ENCODE measurements at places on chromosomes 4 and X.
A peak's percentile ranks its signal among the peaks of the same experiment; 100 is the strongest.

DNA sequence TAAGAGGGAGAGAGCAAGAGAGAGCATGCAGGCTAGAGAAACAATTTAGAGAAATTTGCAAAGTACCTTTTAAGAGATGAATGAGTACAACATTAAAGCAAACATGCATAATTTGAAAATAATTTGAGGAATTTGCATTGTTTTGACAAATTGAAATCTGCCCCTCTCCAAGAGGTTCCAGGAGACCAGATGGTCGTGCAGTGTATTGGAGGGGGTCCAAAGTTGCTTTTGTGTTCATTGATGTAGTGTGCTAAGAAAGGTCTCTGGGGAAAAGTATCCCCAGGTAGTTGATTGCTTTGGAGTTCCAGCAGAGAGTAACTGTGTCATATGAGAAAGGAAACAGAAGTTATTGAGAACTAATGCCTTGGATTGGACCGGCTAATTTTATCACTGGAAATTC lies 635.0 kb upstream of the TENM3 start:
- DNase-seq = no peak

- no peak for DNase-seq
These were observed 291.0 kb upstream of the HAND2 start for GRCh38 chr4:173821036-173821435.

GRCh38 chr4:30443289-30443688 lies 276.9 kb upstream of the PCDH7 start:
- DNase-seq = no peak

- DNase-seq = no peak
These were observed 14.2 kb upstream of the ADD1 start for GRCh38 chr4:2829321-2829932.

DNA sequence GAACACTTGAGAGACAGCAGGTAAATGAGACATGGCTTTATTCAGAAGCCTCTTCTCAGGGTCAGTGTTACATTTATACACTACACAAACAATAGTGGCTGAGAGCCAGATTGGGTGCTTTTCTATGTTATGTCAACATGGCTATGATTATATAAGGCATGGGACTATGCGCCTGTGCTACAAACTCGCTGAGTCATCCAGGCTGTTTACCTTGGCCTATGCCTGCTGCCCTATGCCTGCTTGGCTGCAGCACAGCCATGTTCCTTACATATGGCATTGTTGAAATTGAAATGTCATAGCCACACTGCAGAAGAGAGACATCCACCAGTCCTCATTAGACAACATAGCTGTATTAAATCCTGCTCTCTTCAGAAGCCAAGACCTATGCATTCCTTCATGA lies 236.3 kb upstream of the NWD2 start:
- DNase-seq = no peak

DNA sequence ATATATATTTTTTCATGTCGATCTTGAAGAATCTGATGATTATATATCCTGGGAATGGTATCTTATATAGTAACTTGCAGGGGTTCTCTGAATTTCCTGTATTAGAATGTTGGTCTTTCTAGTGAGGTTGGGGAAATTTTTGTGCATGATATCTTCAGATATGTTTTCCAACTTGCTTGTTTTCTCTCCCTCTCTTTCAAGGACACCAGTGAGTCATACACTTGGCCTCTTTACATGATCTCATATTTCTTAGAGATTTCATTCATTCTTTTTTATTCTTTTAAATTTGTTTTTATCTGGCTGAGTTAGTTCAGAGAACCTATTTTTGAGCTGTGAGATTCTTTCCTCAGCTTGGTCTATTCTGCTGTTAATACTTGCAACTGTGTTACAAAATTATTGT lies 27.2 kb upstream of the C4orf17 start:
- DNase-seq = no peak

- DNase-seq = peak; percentile 54
These were observed 6.5 kb downstream of the SASH3 start for GRCh38 chrX:129786210-129786651.

DNA sequence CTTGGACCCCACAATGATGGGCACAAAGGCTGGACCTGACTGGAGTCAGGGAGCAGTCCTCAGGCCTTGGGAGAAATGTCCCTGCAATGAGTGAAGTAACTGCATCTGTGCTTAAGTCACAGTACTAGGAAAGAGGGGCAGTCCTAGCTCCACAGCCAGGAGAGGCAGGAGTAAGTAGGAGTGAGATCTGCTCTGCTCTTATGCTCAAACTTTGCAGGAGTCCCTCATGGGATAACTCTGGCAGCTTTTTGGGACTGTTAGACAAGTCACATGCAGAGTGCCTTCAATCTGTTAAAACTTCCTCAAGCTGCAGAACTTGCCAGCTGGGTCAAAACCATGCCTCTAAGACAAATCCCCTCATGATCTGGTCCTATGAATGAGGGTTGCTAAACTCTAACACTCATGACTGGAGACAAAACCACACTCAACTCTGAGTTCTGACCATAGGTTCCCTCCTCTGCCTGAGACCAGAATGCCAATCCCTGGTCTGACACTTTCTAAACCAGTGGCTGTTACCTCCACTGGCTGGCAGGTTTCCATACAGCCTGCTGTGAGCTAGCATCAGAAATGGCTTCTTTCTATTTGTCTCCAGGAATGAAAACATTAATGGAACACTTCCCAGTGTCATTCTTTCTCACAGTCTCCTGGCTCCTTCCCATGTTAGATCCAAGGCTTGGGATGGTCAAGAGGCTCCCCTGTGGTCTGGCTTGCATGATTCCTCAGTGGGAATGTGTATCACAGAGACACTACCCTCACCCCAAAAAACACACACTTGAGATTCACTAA lies 819.3 kb downstream of the PCDH7 start:
- no peak for DNase-seq

DNA sequence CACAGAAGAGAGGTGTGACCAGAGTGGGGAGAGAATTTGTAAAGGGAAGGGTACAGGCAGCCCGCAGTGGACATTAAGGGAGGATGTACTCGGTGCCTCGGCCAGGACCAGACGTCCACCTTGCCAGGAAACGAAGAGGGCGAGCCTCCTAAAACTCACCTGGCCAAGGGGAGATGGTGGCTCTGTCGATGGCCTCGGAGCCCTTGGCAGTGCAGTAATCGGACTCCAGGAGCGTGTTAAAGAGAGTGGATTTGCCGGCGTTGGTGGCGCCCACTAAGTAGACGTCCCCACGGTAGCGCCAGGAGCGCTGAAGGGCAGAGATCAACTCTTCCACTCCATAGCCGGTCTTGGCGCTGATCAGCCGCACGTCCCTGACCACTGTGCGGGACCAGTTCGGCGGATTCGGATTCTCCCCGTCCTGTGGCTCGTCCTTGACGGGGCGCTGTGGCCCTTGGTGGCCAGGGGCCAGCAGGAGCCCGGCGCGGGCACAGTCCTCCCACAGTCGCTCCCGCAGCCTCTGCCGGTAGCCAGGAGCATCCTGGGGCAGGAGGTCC lies 1.0 kb downstream of the NOA1 start:
- no peak for DNase-seq

- DNase-seq = no peak
These were observed 85.5 kb downstream of the NFKB1 start for GRCh38 chr4:102586644-102587021.

GRCh38 chr4:94711635-94712034 lies 46.1 kb upstream of the BMPR1B start:
- no peak for DNase-seq

GRCh38 chr4:187393531-187394344 lies 601.8 kb upstream of the ZFP42 start:
- DNase-seq = no peak

DNA sequence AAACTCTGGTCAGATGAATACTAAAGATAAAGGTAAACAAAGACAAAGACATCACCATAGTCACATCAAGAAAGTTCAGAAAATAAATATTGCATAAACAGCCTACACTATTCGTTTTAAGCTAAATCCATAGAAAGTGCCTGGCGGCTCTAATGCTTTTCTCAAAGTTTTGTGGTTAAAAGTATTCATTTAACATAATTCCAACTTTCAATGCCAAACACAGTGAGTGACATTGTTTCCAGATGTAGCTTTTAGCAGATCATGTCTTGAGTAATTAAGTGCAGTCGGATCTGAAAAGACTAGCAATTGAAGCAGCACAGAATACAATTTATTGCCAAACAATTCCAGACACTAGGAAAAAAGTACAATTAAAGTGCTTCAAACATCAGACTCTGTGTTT lies 287.1 kb upstream of the ADGRL3 start:
- DNase-seq = no peak

- no peak for DNase-seq
These were observed 222.1 kb upstream of the GALNT7 start for GRCh38 chr4:172946503-172946902.

GRCh38 chrX:15151267-15152186 lies 118.4 kb downstream of the ASB9 start:
- no peak for DNase-seq

- DNase-seq = no peak
These were observed 79.8 kb upstream of the STOX2 start for GRCh38 chr4:183825346-183825745.

GRCh38 chrX:73127700-73128241 lies 48.5 kb upstream of the PABPC1L2A start:
- no peak for DNase-seq

DNA sequence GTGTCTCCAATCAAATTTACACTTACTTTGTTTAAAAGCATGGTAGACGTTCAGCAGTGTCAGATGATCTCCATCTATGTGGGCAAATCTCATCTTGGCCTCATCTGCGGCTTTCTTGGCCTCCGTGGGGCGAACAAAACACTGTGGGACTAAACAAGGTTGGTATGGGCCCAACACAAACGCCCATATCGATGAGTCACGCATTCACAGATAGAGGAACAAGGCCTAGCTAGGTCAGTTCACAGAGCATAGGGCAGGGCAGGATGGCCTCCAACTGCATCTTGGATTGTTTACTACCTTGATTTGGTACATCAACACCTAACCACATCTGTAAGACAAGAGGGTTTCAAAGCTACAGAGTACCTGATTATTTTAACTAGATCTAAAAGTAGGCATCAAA lies 47.3 kb downstream of the DHX15 start:
- DNase-seq = no peak

GRCh38 chr4:113587640-113588275 lies 173.8 kb downstream of the CAMK2D start:
- no peak for DNase-seq

DNA sequence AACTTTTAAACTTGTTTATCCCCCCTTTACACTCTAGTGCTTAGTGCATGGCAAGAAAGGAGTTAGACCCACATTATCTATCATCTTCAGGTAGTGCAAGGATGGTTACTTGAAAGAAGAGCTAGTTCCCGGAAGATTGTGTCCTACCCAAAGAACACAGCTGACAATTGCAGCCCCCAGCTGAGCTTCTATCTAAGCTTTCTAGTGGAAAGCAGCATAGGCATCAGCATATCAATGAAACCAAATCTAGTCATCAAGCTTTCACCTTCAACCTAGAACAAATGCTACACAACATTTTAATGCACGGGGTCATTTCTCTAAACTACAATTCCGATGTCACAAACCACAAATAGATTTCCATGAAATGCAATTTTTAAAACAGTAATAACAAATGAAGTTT lies 88.9 kb upstream of the TFDP3 start:
- DNase-seq = no peak

- no peak for DNase-seq
These were observed 309.8 kb downstream of the LDB2 start for GRCh38 chr4:16588651-16589050.

DNA sequence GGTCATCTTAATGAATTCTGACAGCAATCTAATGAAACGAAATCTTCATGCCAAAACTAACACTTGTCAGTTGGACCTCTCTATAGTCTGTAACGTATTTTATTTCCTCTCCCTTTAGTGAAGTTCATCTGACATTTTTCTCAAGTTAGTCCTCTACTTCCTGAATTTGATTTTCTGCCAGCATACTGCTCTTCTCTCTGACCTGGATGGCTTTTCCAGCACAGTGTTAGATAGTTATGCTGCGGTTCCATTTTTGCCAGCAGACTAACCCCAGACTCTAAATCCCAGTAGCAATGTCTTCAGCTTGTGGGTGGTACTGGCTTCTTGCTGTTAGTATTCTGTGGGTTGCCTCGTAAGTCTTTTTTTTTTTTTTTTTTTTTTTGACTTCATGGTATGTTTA lies 146.7 kb upstream of the VEGFC start:
- DNase-seq = no peak

GRCh38 chr4:24701683-24702082 lies 93.7 kb upstream of the SOD3 start:
- DNase-seq = no peak

- no peak for DNase-seq
These were observed 15.8 kb downstream of the UBE2K start for GRCh38 chr4:39713691-39714090.

DNA sequence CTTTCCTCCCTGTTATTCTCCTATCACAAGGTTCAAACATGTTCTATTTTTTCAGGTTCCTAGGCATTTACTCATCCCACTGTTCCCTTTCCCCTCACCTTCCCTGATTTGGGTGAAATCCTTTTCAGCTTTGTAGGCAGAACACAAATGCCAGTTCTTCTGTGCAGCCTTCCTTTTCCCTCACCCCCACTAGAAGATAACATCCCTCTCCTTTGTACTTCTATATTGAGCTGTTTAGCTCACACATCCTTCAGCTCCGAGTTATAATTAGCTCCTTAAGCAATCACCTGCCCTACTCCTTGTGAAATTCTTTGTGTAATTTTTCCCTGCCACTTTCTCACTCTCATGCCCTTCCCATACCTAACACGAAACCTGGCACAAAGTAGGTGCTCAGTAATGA lies 240.9 kb downstream of the AR start:
- no peak for DNase-seq

- DNase-seq = no peak
These were observed 8.4 kb upstream of the HERC3 start for GRCh38 chr4:88583631-88584470.

GRCh38 chrX:2894885-2895292 lies 34.2 kb downstream of the ARSD start:
- no peak for DNase-seq

DNA sequence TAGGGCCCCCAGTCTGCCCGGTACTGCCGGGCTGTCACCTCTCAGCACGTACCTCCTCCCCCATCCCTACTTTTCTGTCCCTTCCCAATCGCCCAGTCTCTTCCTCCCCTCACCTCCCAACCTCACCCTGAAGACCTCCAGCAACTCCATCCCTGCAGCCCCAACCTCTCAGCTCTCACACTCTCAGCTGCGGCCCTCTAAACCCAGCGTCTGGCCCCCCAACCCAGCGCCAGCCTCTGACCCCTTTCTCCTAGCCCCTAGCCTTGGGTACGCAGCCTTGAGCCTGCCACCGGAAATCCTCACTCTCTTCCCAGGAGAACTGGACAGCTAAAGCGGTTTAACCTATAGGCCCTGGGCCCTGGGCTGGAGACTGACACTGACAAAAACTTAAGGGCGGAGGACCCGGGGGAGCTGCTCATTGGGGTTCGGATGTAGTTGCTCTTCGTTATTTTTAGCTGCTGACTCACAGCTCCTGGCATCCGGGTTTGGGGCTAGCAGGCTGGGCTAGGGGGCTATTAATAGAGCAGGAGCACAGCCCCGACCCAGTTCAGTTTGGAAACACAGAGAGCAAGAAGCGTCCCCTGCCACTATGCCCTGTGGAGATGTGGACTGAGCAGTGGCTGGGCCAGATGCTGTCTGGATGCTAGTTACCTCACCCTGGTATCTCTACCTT lies 9.6 kb upstream of the DLG3 start:
- peak; percentile 80 for DNase-seq
